Stomach (tissue), 19 donors: ENCODE measurements at places on chromosomes 7 and 10. TPM values are rescaled to one million over a fixed set of nuclear protein-coding genes. Genes with fewer than 3 reads are reported as not detected.

DNA sequence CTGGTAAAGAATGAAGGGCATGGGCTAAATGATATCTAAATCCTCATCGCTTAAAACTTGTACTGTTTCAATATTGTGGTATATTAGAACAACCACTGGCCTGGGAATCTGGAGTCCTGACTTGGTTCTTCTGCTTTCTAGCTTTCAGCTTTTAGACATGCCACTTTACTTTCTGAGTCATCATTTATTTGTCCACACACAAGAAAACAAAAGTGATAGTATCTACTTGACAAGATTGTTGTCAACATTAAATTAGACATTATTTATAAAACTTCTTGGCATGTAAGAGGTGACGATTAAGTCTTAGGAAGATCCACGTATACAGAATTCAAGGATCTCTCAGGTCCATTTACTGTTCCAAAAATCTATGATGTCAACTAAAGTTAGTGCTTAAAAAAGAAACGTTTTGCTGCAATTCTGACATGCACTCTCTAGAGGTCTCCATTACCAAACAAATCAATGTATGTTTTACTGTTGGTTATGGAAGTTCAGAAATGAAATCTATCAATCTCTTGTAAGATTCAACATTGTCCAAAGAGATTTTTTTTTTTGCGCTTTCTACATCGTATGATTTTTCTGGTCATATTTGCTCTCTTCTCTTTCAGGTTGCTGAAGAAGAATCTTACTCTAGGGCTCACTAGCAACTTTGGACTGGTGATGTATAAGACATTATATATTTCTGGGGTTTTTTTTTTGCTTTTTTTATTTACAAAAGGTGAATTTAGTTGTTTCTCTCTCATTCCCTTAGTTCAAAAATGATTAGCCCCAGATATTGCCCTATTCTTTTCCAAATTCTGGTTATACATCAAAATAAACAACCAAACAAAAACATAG, 53.6 kb upstream of the DYNC1I1 start:
- DNase-seq: no peak

DNA sequence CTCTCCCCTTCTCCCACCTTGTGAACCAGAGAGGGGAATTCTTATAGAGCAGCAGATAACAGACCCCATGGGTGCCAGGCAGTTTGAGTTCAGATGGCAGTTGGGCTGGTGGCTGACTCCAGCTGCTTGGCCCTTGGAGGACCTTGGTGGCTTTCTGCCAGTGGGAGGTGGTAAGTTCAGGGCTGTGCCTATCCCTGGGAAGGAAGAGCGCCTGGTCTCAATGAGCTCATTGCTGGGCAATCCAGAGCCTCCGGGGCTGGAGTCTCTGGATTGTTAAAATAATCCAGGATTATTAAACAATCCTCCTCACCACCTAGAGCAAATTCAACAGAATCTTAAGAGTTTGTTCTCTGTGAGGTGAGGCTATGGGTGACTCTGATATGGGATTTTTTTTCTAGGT, 105.2 kb downstream of the FANK1 start:
- DNase-seq: no peak

DNA sequence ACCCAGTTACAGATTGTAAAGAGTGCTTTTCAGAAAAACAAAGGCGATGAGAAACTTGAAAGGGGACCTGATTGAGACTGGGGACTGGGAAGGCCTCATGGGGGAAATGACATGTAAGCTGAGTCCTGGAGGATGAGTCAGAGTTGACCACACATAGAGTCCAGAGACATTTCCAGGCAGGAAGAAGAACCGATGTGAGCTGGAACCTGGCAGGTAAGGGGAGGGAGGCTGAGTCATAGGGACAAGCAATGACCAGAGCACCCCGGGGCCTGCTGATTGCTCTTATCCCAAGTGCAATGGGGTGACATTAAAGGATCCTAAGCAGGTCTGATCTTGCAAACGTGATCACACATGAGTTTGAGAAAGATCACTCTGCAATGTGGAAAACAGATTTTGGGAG, 11.7 kb downstream of the TLL2 start:
- no peak for DNase-seq

Gene AGBL3
- not detected for total RNA-seq

GRCh38 chr7:2354939-2355704, 495 bp downstream of the EIF3B start:
- peak; percentile 47 for DNase-seq

GRCh38 chr7:83684928-83685327, 36.0 kb upstream of the SEMA3E start:
- no peak for DNase-seq

Gene CHN2
- total RNA-seq: 12.5 TPM
